ENCODE measurements at places on chromosomes 5 and 9. TPM values are rescaled to one million over a fixed set of nuclear protein-coding genes. Genes with fewer than 3 reads are reported as not detected.

DNA sequence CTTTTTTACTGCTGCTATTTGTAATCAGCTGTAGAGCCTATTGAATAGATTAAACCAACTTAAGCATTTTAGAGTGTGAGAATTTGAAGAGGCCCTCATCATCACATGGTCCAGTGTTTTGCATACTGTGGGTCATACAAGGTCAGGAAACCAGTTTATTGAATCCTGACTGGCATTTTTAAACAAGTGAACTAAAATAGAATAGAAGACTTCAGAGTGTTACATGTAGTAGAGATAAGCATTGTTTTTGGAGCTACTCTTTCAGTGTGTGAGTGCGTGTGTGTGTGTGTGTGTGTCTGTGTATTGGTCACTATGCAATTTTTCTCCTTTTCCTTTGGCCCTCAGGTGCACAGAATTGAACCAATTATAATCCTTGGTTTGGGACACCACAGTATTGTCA, 114.4 kb downstream of the SLC28A3 start:
- DNase-seq, result no peak
- no peak overlapping the region for H3K27ac ChIP-seq
- H3K4me3 ChIP-seq, result no peak overlapping the region
- no peaks in the 10 kb centered on the region for H3K36me3 ChIP-seq
- H3K4me1 ChIP-seq, result no peaks in the 10 kb centered on the region
- peaks cover 5% of the 10 kb centered on the region for H3K27me3 ChIP-seq

DNA sequence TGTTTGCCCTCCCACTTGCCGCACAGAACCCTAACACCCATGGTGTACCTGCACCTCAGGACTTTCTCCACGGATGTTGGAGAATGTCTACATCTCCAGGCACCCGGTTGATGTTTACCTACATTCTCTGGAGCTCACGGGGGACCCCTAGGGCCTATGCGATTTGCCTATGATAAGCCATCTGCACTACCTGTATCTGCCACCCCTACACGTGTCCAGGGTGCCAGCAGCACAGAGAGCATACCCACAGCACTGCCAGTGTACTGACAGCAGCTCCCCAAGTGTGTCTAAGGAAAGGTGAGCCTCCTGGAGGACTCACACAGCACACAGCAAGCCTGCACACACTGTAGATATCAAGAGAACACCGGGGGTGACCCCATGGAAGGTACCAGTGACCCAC, 31.3 kb upstream of the LMX1B start:
- H3K27me3 ChIP-seq, result peaks cover 44% of the 10 kb centered on the region
- H3K27ac ChIP-seq, result no peak overlapping the region
- no peak for DNase-seq
- H3K36me3 ChIP-seq, result no peaks in the 10 kb centered on the region
- H3K4me1 ChIP-seq, result no peaks in the 10 kb centered on the region
- no peak overlapping the region for H3K4me3 ChIP-seq

DNA sequence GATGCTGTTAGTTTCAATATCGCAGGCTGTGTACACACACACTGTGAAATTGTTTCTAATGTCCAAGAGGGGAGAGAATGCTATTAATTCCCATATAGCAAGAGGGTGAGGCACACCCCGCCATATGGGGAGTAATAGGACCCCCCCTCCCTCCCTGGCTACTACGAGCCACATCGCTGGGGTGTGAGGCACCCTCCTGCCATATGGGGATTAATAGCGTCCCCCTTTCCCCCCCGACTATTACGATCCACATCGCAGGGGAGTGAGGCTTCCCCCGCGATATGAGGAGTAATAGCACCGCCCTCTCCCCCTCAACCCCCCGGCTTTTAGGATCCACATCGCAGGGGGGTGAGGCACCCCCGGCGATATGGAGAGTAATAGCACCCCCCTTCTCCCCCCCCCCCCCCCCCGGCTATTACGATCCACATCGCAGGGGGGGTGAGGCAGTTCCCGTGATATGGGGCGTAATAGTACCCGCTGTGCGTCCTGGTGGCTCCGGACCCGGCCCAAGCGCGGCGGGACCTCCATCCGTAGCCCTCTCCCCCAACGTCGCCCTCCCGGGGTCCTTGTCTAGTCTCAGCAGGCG, 494 bp upstream of the STK32A start:
- DNase-seq, result no peak
- H3K4me1 ChIP-seq, result no peaks in the 10 kb centered on the region
- peaks cover 32% of the 10 kb centered on the region for H3K27me3 ChIP-seq
- H3K27ac ChIP-seq, result no peak overlapping the region
- peak overlapping the region; percentile 66 for H3K4me3 ChIP-seq

DNA sequence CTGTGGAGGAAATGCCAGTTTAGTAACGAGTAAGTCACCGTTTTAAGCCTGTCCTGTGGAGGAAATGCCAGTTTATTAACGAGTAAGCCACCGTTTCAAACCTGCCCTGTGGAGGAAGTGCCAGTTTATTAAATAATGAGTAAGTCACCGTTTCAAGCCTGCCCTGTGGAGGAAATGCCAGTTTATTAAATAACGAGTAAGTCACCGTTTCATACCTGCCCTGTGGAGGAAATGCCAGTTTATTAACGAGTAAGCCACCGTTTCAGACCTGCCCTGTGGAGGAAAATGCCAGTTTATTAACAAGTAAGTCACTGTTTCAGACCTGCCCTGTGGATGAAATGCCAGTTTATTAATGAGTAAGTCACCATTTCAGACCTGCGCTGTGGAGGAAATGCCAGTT, 18.9 kb upstream of the PDCD6 start:
- H3K4me1 ChIP-seq, result no peaks in the 10 kb centered on the region
- H3K27me3 ChIP-seq, result no peaks in the 10 kb centered on the region
- H3K4me3 ChIP-seq, result no peak overlapping the region
- peak overlapping the region; percentile 87 for H3K27ac ChIP-seq
- peaks cover 33% of the 10 kb centered on the region for H3K36me3 ChIP-seq

DNA sequence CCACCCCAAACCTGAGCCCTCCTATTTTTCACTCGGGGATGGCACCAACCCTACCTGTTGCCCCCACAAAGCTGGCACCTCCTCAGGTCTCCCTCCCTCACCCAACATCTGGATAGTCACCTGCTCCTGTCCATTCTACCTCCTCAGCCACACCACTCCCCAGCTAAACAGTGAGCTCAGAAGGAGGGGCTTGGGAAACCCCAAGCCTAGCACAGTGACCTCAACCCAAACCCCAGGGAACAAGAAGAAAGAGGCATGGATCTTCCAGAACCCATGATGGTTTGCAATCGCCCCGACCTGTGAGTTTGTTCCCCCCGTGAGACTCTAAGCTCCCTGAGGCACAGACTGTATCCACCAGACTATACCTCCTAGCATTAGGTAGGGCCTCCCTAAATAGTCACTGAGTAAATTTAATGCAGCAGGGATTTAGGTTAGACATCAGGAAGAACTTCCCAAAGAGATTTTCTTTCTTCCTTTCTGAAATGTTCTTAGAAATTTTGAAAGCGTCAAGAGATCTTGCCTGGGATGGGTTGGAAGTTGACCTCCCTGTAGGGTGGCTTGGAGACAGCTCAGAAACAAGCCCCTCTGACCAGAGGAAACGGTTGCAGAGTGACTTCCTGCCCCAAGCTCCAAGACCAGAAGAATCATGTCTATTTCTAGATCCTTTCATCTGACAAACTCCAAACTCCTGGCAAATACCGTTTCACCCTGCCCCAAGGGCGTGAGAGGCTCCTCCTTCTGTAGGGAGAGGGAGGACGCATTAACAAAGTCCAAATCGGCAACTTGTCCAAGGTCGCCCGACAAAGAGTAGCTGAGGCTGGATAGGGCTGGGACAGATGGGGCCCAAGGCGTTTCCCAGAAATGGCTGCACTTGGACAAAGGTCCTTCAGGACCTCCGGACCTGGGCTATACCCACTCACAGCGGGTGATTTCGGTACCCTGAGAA, 4.1 kb downstream of the FIBCD1 start:
- no peaks in the 10 kb centered on the region for H3K4me1 ChIP-seq
- H3K4me3 ChIP-seq, result no peak overlapping the region
- H3K27ac ChIP-seq, result no peak overlapping the region

Gene HEMGN
- total RNA-seq, result 1.1 TPM
